ENCODE measurements at places on chromosomes 12 and 14.
A peak's percentile ranks its signal among the peaks of the same experiment; 100 is the strongest.

- DNase-seq = no peak
These were observed 77.3 kb downstream of the EMP1 start for GRCh38 chr12:13273850-13274249.

DNA sequence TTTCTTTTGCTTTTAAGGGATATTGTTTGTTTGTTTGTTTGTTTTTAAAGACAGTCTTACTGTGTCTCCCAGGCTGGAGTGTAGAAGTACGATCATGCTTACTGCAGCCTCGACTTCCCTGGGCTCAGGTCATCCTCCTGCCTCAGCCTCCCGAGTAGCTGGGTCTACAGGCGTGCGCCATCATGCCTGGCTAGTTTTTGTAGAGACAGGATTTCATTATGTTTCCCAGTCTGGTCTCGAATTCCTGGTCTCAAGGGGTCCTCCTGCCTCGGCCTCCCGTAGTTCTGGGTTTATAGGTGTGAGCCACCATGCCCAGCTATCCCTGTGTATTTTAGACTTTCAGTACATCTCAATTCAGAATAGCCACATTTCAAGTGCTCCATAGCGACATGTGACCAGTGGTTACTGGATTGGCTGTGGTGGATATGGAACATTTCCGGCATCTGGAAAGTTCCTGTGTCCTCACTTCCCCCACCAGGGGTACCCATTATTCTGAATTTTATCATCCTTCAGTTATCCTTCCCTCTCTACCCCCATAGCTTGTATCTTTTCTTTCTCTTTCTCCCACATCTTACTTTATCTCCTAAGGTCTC, 61.1 kb downstream of the HRK start:
- DNase-seq = no peak

DNA sequence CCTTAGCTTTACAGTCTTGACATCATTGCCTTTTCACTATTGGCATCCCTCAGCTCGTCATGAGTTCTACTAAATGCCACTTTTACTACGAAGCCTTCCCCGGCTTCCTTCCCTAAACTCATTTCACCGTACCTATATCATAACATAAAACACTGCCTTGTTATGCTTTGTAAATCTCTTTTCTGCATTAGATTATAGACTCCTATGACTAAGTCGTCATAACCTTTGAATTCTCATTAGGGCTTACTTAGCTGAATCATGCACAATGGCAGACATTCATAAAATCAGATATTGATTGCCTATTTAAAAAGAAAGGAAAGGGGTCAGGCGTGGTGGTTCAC, 21.0 kb downstream of the BTG1 start:
- DNase-seq = no peak

- DNase-seq = peak; percentile 42
These were observed 673 bp upstream of the TTC9 start for GRCh38 chr14:70640938-70641547.

GRCh38 chr12:103728323-103728722, 112.7 kb downstream of the NT5DC3 start:
- DNase-seq = no peak

GRCh38 chr12:12665194-12665593, 30.8 kb downstream of the GPR19 start:
- DNase-seq = no peak

DNA sequence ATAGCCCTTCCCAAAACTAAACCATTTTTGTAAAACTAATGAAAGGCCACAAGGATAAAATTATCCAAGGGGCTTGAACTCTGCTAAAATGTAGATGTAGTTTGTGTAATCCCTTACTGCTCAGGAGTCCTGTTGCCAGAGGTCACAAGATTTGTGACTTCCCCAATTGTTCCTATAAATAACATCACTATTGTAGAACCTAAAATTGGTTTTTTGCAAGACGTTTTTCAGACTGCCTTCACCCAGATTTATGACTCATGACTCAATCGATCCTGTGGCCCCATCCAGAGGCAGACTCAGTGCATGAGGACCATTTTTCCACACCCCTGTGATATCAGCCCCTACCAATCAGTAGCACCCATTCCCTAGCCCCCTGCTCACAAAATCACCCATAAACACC, 61.5 kb upstream of the RASSF8 start:
- DNase-seq = no peak

DNA sequence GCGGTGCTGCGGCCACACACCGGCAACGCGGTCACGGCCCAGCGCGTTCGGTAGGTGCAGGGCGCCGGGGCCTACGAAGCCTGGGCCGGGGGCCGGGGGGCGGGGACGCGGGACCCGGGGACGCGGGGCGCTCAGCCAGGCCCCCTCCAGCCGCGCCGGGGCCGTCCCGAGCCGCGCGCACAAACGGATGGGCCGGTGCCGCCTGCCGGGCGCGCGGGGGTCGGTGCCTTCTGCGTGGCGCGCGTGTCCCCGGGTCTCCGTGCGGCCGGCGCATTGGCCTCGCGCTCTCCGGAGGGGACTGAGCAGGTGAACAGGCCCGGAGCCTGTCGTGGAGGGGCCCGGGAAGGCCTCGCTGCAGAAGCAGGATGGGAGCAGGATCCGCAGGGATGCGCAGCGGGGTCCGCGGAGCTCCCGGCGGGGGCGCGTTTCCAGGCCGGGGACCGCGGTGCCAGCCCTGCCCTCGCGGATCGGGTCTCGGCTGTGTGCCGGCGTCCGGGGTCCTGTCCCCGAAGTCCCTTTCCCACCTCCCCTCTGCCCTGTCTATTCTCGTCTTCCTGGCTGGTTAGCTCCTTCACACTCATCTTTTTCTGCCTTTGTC, 421 bp downstream of the GLT1D1 start:
- no peak for DNase-seq

GRCh38 chr14:104361101-104361591, 218.4 kb upstream of the C14orf180 start:
- DNase-seq = no peak

DNA sequence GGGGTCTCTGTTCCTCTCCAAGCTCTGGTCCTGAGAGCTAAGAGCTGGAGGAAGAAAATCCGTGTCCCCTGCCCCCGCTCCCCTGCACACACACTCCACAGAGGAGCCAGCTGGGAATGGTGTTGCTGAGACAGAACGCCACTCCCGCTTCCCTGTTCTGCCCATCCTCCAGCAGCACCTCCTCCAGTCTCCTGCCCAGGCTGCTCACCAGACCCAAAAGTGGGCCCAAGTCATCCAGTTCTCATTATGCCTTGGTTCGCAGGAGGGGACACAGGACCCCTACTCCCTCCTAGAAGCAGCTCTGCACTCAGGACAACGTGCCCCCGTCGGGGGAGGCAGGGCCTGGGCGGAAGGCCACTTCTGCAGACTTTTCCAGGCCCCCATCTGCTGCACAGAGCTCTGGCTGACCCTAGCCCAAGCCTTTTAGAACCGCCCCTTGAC, 830 bp upstream of the TRMT61A start:
- no peak for DNase-seq

GRCh38 chr12:73277971-73278370, 1005.8 kb downstream of the TRHDE start:
- no peak for DNase-seq

GRCh38 chr12:11693601-11694000, 44.1 kb downstream of the ETV6 start:
- DNase-seq = peak; percentile 24

DNA sequence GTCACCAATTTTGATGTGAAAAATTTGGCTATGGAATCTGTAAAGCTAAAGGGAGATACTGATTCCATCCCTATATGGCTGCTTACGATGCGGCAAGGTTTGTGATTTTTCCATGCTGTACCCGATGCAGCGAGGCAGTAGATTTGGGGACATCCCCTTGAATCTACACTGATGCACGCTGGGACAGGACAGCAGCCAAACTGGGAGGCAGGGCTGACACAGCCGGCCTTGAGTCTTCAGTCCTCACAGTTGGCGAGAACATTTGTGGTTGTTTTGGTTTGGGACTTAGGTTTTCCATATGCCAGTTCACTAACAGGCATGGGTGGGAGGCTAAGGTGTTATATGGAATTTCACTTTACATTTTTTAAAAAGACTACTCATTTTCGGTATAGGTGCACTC, 3.8 kb downstream of the GALNT16 start:
- no peak for DNase-seq

GRCh38 chr12:53235164-53235563, 3.2 kb upstream of the RARG start:
- DNase-seq = no peak

GRCh38 chr14:36517242-36518030, 2.6 kb downstream of the NKX2-1 start:
- no peak for DNase-seq

- peak; percentile 46 for DNase-seq
These were observed 71.2 kb downstream of the SAMD4A start for GRCh38 chr14:54638135-54638446.

DNA sequence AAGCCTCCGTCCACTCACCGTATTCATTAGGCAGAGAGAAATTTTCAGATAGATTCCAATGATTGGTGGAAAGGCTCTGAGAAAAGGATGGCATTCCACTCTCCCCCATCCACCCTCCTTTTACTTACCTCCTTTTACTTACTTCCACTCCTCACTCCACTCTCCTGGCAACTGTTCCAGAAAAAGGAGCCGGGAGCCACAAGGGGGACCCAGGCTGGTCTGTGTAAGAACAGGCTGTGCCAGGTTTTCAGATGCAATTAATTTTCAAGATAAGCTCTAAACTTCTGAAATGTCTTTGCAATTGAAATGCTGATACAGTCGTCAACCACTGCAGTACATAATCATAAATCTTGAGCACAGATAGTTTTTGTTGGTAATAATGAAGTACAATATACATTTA, 248.8 kb downstream of the ANO6 start:
- no peak for DNase-seq

GRCh38 chr12:1980282-1980681, 24.0 kb downstream of the DCP1B start:
- no peak for DNase-seq

DNA sequence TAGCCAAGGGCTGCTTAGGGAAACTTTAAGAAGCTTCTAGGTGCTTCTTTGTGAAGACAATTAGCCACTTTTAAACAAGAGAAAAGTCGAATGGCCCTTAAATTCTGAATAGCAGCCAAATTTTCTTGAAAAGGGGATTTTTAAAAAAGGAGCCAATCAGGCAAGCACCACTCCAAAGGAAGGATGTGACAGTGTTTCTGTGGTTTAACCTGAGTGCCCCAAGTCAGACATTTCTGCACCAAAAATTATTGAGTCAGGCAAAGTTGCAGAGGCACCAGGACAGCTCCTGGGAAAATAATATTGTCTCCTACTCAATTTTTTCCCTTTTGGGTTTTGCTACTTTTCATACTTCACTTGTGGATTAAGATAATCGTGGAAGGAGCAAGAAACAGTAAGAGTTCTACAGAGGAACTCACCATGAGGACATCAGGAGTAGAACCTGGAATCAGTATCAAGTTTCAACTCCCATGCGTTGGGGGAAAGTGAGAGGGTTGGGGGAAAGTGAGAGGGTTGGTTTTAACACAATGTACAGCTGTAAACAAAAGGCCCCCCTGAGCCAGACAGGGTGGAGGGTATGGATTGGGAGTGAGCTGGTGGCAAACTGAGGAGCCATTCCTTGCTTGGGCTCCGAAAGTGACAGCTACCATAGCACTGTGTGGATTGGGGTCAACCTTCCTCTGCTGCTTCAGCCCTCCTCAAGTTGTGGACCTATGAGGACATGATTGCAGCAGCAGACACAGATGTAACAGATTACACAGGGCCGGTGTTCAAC, 90.8 kb downstream of the SLC38A1 start:
- DNase-seq = no peak

Measured in NCI-H524 treated with DMSO at 0.1 percent for 48 hours (cell line).